ENCODE measurements at places on chromosomes 11 and 22.

- no peak for DNase-seq
Measured at GRCh38 chr11:119445850-119446249, 22.9 kb upstream of the THY1 start.

DNA sequence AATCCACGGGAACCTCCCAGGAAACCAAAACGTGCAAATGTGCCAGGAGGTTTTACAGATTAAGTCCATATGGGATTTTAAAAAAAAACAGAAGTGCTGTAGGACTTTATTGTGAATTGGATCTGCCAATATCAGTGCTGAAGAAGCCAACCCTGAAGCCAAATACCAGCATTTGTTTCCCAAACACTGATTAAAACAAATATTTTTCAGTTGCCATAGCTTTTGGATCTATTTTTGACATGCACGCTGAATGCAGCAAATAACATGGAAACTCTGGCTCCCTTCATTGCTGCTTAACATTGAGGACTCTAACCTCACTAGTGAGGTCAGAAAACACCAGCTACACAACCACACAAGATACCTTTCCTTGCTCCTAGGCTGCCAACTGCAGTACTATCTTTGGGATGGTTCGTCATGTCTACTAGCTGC, 28.4 kb upstream of the SIK2 start:
- no peak for DNase-seq

DNA sequence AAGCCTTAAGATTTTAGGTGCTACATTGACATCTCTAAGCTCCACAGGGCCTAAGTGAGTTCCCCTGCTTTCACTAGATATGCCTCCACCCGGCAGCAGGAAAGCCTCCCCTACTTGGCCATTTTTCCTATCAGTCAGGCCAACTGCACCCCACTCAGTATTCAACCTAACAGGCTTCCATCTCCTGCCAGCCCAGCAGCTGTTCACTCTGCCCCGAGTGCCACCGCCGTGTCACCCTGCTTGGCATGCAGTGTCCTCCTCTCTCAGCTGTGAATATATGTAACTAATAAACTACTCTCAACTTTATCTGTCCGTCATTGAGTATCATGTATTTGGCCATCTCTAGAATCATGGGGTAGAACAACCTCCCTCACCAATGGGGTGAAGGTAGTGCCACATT, 9.0 kb upstream of the OR6M1 start:
- DNase-seq = no peak

GRCh38 chr11:114106986-114107385, 47.5 kb downstream of the ZBTB16 start:
- no peak for DNase-seq

- DNase-seq = no peak
Measured at GRCh38 chr11:15185021-15185420, 70.3 kb downstream of the INSC start.

- no peak for DNase-seq
Measured at GRCh38 chr22:41229730-41230400, 10.9 kb downstream of the CHADL start.

- DNase-seq = no peak
Measured at GRCh38 chr22:24841261-24841660, 35.2 kb downstream of the SGSM1 start.

GRCh38 chr22:45096256-45096907, 67.3 kb upstream of the NUP50 start:
- peak; percentile 42 for DNase-seq

DNA sequence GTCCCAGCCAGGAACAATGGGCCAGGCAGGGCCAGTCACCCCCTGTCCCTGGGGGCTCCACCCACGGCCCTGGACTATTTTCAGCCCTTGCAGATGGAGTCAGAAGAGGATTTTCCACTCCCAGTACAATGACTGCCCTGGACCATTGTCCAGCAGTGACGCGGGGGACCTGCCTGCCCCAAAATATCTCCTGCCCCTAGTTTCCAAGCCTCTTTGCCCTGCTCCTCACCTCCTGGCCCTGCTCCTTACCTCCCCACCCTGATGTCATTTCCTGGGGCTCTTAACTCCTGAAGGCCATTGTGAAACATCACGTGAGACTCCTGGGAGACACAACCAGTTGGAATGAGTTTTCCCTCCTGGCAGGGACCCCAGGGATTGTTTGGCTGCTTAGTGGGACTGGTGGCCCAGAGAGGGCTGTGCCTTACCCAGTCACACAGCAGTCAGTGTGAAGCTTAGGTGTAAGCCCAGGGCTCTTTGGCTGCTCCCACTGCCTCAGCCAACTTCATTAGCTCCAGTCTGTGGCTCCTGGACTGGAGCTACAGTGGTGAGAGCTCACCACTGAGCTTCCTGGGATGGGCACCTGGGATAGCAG, 22.2 kb downstream of the P2RY2 start:
- no peak for DNase-seq

DNA sequence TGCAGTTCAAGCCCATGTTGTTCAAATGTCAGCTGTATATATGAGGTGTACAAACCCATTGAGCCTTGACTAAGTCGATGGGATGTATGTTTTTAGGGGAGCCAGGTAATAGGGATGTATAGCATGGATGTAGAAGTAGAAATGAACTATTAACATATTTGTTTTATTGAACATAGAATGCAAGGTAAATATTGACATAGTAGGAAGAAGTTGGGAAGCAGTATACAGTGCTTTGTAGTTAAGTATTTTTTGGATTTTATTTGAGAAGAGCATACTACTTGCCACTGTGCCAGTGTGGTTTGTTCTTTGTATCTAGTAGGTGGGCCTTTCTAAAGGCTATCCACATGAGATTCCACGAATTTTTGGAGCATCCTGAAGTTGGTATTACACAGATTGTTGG, 20.8 kb upstream of the NAT10 start:
- no peak for DNase-seq

All from CD4-positive, alpha-beta T cell treated with Interleukin-1 beta for 1 hour (primary cell).